A673 (cell line): ENCODE measurements at places on chromosomes 3 and 15. TPM values are rescaled to one million over a fixed set of nuclear protein-coding genes. Genes with fewer than 3 reads are reported as not detected.

DNA sequence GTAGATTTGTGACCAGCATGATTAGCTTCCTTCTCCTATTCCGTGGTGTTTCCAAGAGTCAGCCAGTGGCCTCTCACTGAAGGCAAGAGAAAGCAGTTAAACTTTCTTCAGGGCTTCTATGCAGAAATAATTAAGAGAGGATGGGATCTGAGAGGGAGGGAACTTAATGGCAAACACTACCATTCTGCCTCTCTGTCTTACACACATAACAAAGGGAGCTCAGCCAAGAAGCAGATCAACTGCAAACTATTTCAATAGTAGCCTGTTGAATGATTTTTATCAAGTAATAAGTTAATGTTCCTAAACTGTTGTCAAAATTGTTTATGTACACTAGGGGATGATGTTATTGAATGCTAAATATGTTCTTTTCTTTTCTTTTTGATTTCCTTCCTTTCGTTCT lies 11.8 kb downstream of the OXSR1 start:
- H3K4me1 ChIP-seq = no peaks in the 10 kb centered on the region
- H3K36me3 ChIP-seq = no peaks in the 10 kb centered on the region
- no peak for DNase-seq
- no peaks in the 10 kb centered on the region for H3K27me3 ChIP-seq

DNA sequence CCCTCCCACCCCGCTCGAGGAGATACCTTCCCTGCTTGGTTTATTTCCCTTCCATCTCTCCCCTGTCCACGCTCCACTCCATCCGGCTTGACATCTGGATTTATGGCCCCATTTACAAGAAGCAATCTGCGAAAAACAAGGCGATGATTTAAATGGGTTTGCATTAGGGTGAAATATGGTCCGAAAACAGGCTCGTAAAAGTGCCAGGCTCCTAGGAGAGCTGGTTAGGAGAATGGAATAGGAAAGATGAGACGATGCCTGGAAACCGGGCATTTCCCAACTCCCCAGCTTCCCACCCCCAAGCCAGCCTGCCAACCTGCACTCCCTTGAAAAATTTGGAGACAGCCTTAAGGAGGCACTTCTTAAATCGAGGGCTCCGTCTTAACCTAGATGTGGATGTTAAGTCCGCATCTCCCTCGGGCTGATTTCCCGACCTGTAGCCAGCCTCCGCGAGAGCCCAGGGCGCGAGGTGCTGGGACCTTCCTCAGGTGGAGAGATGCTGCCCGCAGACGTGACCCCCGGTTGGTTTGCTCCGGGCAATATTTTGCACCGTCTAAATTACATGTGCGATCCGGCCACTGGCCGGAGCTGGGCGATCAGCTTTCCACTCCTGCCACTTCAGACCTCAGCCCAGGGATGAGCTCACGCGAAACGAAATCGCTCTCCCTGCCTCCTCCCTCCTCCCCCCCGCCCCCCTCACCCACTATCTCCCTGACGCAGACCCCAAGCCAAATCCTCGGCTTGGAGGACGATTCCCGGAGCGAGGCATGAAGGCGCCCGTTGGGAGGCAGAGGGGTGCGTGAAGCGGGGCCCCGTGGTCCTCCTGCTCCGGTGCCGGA lies 1.3 kb downstream of the GRM7 start:
- no peak overlapping the region for H3K27ac ChIP-seq
- H3K36me3 ChIP-seq = no peaks in the 10 kb centered on the region
- H3K4me1 ChIP-seq = no peaks in the 10 kb centered on the region
- H3K27me3 ChIP-seq = peaks cover 80% of the 10 kb centered on the region

DNA sequence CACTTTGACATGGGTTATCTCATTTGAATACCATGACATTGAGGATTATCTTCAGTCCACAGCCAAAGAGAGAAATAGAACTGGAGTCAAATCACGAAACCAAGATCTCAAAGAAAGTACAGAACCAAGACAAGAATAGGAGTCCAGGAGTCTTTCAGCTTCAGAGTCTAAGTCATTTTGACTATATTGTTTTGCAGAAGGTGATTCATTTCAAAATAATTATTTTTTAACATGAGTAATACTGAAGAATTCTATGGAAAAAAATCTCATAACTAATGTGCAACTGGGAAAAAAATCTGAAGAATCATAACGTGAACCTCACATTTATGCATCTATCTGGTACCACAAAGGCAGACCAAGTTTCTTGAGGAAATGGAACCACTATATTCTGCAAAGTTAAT lies 60.3 kb downstream of the UBE3A start:
- no peak for DNase-seq
- H3K27ac ChIP-seq = no peak overlapping the region
- no peak overlapping the region for H3K4me3 ChIP-seq
- H3K36me3 ChIP-seq = peaks cover 15% of the 10 kb centered on the region
- no peaks in the 10 kb centered on the region for H3K27me3 ChIP-seq

GRCh38 chr3:101976473-101976872 lies 127.2 kb downstream of the NFKBIZ start:
- no peaks in the 10 kb centered on the region for H3K27me3 ChIP-seq
- H3K4me1 ChIP-seq = peaks cover 17% of the 10 kb centered on the region
- no peak for DNase-seq
- no peaks in the 10 kb centered on the region for H3K36me3 ChIP-seq
- no peak overlapping the region for H3K4me3 ChIP-seq

Gene GP5
- total RNA-seq = 0.09 and 0.11 TPM in 2 replicates
